ENCODE measurements at places on chromosomes 5 and 9. TPM values are rescaled to one million over a fixed set of nuclear protein-coding genes. Genes with fewer than 3 reads are reported as not detected.
A peak's percentile ranks its signal among the peaks of the same experiment; 100 is the strongest.

DNA sequence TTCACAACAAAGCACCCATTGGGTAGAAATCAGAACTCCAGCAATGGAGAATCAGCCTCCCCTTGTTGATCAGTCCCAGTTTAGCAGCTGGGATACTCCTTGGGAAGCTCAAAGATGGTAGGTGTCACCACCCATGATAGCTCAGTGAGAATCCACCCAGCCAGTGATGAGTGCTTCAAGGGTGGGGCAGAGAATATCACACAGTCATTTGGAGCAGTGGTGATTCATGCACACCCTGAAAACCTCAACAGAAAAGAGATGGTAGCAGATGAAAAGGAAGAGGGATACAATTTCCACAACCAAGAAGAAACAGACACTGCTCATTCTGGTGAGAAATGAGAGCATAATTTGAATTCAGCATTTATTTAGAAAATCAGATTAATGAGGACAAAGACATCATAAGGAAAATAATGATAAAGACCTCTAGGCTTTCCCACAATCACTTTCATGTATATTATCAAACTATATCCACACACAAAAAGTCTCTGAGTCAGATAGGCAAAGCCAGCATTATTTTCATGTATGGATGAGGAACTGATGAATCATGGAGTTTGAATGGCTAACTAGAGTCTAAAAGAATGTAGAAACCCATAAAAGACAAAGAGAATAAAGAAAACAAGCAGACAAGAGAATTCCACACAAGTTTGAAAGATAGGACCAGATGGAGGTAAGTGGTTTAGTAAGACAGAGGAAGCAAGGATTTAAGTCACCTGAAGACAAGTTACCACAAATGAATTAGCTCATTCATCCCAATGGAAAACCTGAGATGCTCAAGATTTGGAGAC lies 82.9 kb downstream of the FEM1C start:
- DNase-seq = no peak

The JAKMIP2 gene
- 3.2 TPM for polyA plus RNA-seq

DNA sequence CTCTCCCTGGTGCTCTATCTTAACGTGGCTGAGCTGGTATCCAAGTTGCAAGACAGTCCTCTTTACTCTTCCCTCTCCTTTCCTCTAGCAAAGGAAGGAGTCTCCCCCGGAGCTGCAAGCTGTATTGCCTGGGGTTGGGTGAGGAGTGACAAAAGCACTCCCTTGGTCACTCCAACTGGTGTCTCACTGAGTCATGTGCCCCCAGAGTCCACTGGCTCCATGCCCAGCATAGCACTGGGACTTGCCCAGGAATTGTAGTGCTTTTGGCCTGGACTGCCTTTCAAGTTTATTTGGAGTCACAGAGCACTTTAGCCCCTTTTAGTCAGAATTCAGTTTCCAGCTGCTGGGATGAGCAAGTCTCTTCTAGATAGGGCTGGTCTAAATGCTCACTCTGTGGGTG lies 82.6 kb upstream of the FST start:
- peak; percentile 16 for DNase-seq

The RFX3 gene
- 4.2 TPM for polyA plus RNA-seq

The ATOX1 gene
- 52.2 TPM for polyA plus RNA-seq

- DNase-seq = peak; percentile 72
Measured at GRCh38 chr9:71769175-71770161, 1.2 kb upstream of the CEMIP2 start.

The HRCT1 gene
- polyA plus RNA-seq = 1.4 TPM

The ARAP3 gene
- 19.3 TPM for polyA plus RNA-seq

- DNase-seq = no peak
Measured at GRCh38 chr5:3024126-3024525, 272.6 kb upstream of the IRX2 start.

- peak; percentile 52 for DNase-seq
Measured at GRCh38 chr5:137752905-137753690, 1.1 kb downstream of the HNRNPA0 start.

The MEIKIN gene
- not detected for polyA plus RNA-seq

GRCh38 chr9:133737774-133738639 lies at the start of gene SARDH:
Gene SARDH (minus strand): TSS chr9:133738352. CDS start chr9:133734173, 4,179 bp downstream.
- DNase-seq = peak; percentile 81

DNA sequence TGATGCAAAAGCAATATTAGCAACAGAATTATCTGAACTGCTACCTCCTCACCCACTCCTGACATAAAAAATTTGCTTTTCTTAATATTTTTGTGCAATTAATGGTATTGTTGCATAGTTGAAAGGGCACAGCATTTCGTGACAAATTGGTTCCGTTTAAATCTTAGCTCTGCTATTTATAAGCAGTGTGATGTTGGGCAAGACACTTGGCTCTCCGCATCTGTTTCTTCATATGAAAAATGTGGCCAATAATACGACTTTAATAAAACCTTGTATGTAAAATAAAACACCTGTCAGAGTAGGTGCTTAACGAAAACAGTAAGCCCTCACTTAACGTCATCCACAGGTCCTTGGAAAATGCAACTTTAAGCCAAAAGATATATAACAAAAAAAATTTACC lies 4.2 kb downstream of the TMEM167A start:
- DNase-seq = no peak

GRCh38 chr5:40410964-40411635 lies 268.6 kb upstream of the PTGER4 start:
- DNase-seq = peak; percentile 88

DNA sequence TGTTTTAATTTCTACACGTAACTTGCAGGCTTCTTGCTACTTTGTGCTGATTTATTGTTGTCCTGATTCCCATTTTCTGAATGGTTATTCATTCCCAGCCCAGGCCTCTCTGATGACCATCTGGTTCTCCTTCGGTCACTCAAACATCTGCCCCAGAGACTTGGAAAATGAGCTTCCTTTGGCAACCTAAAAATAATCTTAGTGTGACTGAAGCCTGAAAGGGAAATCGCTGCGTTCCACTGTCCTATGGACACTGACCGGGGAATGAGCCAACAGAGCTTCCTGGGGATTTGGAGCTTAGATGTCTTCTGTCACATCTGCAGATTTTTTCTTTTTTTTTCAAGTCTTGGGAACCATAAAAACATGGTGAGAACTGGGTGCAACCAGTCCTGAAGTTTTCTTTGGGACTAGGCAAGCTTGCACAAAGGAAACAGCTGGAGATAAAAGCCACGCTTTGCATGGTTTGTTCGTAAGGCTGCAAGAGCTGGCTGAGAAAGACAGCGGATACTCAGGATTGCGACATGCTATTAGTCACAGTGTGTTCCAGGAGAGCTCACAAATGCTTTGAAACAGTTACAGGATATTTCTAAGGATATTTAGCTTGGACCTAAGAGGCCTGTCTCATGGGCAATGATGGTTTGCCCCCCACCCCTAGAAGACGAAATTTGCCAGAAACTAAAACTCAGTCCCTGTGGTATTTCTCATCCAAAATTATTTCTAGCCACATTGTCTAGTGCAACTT lies 146.2 kb downstream of the GOLPH3 start:
- peak; percentile 99 for DNase-seq

GRCh38 chr5:56102889-56103288 lies 108.1 kb upstream of the IL6ST start:
- DNase-seq = peak; percentile 72

DNA sequence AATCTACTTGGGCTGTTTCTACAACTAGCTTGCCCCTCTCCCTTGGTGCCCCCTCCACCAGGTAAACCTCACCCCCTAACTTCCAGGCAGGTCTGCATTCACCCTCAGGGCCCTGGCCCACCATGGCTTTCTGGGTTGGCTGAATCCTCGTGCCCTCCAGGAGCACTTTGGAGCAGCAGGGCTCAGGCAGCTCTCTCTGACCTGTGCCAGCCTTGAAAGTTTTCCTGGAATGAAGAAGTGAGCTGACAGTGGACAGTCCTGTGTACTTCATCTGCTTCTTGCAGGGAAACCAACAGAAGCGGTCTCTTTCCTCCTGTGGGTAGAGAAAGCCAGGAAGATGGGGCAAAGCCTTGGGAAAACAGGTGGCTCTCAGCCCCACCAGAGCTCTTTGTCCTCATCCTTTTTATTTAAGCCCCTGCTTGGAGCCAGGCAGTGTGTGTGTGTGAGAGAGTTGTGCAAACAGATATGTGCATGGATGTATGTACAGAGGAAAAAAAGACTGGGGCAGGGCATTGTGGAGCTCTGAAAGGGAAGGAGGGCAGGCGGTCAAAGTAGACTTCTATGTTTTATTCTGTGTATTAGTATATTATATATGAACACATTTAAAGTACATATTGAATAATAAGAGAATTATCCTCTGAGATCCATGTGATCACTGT lies 62.3 kb upstream of the SPRY4 start:
- DNase-seq = no peak

Measured in muscle of leg (tissue), 16 donors.